ENCODE measurements at places on chromosomes 3 and 15.
A peak's percentile ranks its signal among the peaks of the same experiment; 100 is the strongest.

- DNase-seq, result peak; percentile 63
Observed at GRCh38 chr15:58433597-58434333, 2.0 kb downstream of the LIPC start.

DNA sequence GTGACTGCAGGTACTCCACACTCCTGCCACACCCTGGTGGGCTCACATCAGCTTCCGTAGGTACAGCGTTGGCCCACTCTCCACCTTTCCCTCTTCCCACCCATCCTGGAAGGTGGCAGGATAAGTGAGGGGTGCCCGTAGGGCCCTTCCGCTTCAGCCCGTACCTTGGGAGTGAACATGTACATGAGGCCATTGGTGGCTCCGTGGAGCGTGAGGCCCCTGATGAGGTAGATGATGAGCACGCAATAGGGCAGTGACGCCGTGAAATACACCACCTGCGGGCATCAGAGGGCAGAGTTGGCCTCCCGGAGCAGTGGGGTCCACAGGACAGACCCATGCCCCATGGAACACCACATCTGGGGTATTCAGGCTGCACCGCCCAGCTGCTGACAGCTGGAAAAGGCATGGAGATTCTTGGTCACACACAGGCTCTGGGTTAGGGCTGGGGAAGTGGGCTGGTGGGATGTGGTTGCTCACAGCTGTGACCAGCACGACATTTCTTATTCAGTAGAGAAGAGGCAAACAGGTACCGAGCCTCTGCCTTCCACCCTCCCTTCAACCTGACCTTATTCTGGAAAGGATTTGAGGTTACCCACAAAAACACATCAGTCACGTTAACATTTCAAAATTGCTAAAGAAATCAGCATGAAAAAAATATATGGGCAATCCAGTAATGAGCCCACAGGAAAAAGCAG, 23.8 kb downstream of the SLC6A20 start:
- no peak for DNase-seq

GRCh38 chr3:100144255-100144866, 30.1 kb upstream of the FILIP1L start:
- no peak for DNase-seq

DNA sequence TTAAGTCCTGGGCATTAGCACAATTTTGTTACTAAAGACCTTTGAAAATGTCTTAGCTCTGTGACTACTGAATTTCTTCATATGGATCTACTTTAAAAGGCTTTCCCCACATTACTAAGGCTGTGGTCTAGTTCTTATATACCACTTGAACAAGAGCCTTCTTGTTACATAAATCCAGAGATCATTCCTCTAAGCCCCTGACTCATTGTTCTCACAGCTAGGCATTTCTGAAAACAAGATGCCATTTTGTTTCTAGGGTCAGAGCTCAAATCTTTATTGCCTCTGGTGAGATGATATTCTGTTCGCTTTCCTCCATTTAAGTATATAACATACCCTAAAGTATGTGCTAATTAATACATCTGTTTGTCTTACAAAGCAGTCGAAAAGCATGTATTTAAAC, 29.8 kb upstream of the LPP start:
- no peak for DNase-seq

- DNase-seq, result no peak
Observed at GRCh38 chr3:53188136-53188685, 27.2 kb downstream of the PRKCD start.

GRCh38 chr15:55916666-55917409, 76.6 kb downstream of the NEDD4 start:
- DNase-seq, result peak; percentile 47

- no peak for DNase-seq
Observed at GRCh38 chr3:55518451-55518850, 31.3 kb upstream of the WNT5A start.

DNA sequence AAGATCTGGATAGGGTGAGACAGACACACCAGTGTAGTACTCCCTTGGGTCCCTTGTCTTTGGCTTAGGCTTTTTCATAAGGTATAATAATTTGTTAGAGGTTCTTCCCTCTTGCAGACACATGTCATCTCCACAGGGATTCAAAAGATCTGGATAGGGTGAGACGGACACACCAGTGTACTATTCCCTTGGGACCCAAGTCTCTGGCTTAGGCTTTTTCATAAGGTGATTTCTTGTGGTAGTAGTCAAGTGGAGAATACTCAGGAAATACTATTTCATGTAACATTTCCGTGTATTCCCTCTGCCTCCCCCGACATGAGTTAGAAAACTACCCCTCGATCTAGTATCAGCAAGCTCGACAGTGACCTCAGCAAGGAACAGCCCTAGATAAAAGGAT, 954 bp upstream of the MAPKBP1 start:
- no peak for DNase-seq

DNA sequence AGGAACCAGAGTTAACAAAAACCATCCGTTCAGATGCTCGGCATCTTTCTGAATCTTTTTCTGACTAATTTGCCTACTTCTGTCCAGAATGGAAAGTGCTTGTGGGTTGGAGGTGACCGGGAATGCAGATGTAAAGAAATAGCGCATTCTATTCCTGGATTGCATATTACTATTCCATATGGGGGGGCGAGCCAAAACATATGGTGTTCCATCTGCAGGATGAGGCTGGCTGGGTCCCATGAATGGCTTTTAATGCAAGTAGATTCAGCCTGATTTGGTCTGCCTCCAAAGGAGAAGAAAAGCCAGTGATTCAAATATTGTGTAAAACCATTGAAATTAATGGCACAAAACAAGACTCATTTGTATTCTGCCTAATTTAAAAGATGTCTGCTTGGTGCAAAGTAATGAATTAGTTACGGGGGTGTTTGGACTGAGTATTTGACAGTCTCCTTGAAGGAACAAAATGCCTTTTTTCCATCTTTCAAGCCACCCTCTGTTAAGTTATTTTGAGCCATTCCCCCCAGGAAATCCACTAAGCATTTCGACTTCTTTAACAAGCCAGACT, 99.0 kb downstream of the ST8SIA2 start:
- no peak for DNase-seq

DNA sequence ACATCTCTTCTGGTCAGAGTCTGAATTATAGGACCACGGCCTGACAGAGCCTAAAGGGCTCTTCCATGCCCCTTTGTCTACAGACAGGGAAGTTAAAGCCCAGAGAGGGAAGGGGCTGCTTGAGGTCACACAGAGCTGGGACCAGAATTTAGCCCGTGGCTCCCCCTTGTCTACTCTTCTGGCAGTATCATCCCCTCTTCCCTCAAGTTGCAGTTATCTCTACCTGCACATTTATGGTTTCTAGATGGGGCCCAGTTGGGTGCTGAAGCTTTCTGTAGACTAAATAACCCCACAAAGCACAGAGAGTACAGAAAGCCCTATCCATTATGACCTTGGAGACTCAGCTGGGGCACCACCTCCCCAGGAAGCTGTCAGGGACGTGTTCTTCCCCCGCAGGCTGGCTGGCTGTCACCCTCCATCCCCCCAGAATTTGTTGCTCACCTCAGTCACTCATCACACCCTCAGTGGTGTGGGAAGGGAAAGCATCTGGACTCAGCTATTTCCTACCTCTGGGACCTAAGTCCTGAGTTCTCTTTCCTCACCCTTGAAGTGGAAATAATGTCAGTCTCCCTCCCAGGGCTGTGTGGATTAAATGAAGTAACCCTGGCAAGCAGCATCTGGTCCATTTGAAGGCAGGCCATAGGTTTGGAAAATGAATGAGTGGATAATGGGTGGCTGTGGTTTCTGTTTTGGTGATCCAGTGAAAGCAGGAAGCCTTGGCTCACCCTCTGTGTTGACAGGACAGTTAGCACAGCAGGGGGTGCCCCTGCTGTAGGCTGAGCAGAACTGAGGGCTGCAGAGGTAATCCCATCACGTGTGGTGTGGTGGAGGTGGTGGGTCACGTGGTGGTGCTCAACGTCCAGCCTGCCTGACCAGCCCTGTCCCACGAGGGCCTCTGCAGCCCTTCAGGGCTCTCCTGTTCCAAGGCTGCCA, 16.3 kb downstream of the ACOX2 start:
- no peak for DNase-seq

DNA sequence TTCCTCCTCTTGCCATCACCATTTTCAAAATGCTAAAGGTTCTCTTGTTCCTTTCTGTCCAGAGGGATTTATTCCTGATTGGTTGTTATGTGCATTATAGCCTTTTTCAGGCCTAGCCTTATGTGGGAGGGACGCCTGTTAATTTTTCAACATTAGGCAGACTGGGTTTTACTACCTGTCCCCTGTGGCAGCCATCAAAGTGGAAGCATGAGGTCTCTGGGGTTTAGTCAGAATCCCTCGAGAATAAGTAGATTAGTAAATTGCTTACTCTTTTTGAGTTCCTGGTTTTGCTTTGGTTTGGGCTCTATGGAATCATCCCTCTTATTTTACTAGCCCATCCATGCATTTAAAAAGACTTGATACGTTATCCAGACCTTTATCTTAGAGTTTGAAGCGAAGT, 32.4 kb downstream of the PAK2 start:
- DNase-seq, result no peak

DNA sequence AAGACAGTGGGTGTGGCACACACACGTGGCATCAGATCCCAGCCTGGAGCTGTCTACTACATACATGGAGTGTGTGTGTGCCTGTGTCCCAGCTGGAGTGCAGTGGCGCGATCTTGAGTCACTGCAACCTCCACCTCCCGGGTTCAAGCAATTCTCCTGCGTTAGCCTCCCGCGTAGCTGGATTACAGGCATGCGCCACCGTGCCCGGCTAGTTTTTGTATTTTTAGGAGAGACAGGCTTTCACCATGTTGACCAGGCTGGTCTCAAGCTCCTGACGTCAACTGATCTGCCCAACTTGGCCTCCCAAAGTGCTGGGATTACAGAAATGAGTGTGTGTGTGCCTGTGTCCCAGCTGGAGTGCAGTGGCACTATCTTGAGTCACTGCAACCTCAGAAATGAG, 108.8 kb downstream of the IL12A start:
- DNase-seq, result no peak

DNA sequence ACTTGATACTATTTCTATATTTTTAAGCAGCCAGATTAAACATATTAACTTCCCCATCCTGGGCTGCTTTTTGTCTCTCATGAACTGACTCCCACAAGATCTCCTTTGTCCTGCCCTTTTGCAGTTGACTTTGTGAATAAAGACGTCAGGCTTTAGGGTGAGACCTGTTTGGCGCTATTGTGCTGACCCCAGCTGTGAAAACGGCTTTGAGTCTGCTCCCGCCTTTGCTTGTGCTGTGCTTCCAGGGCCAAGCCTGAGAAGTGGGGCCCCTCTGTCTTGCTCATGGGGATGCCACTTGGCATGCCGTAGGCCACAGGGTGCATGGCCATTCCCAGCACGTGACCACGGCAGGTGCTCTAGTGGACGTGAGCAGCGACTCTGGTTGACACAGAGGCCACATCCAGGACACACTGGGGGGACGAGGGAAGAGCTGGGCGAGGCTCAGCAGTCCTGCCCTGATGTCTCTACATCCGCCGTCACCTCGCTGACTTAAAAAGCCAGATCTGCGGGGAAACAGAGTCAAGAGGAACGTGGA, 268.9 kb upstream of the LYSMD4 start:
- DNase-seq, result no peak

DNA sequence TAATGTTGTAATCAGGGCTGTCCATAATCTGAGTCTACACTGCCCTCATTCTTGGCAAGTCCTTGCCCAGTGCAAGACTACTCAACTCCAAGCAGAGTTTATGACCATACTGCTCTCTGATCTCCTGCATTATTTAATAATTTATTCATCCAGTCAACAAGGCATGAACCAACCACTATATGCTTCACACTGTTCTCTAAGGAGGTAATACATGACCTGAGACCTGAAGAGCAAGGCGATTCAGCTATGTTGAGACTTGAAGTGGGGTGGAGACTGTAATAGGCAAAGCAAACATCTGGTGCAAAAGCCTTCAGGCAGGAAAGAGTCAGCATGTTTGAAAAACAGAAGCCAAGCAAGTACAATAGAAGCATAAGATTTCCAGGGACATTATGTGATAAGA, 1362.8 kb downstream of the ROBO2 start:
- no peak for DNase-seq

GRCh38 chr15:83283813-83284558, 478 bp downstream of the BNC1 start:
- peak; percentile 50 for DNase-seq

DNA sequence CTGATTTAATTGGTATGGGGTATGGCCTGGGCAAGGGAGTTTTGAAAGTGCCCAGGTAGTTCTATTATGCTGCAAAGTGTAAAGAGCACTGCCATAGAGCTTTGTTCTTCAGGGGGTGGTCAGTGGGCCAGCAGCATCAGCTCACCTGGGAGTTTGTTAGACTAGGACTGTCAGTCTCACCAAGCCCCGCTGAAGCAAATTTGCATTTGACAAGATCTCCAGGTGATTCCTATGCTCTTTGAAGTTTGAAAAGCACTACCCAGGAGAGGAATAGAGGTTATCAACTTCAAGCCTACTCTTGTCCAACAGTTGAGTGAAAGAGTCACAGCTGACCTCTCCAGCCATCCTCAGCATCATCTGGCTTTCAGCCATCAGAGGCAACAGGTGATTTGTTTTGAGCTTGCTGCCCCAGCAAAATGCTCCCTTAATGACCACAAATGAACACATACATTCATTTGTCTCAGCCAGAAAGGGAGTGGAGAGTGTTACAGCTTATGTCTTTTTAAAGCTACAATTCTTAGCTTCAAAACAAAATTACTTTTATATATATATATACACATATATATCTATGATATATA, 8.0 kb downstream of the ZSCAN2 start:
- DNase-seq, result no peak

DNA sequence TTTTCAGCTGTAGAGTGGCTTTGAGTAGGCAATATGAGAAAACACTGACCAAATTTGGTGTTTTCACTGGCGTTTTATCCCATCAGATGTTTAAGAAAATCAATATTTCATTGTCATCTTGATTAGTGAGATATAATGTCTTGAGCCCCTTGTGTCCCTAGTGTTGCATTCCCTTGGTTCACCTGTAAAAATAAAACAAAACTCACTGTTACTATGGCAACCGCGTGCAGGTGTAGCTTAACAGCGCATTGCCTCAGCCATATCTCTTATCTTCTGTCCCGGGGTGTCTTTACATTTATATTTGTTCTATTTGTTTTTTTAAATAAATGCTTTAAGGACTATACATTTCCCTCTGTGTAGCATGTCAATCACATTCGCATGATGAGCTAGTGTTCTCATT, 551.6 kb downstream of the ZIC1 start:
- DNase-seq, result no peak

GRCh38 chr3:147875498-147875897, 466.3 kb downstream of the ZIC1 start:
- no peak for DNase-seq
